Sciatic nerve (tissue), 2 donors: ENCODE measurements at places on chromosomes 2 and 18. TPM values are rescaled to one million over a fixed set of nuclear protein-coding genes. Genes with fewer than 3 reads are reported as not detected.

LIMS1 gene
- total RNA-seq = 50.2 TPM

CEP76 gene
- 5.4 TPM for total RNA-seq

ALPI gene
- not detected for total RNA-seq

ANKRD23 gene
- 8.3 TPM for total RNA-seq

UGT1A5 gene
- not detected for total RNA-seq

SLC14A1 gene
- 5.5 TPM for total RNA-seq

GKN2 gene
- not detected for total RNA-seq

VWC2L gene
- not detected for total RNA-seq

GDF7 gene
- 7.6 TPM for total RNA-seq

SGPP2 gene
- total RNA-seq = 0.53 TPM
